ENCODE measurements at places on chromosomes 4 and X.

- no peak for DNase-seq
Observed at GRCh38 chr4:43693876-43694275, 754.7 kb downstream of the KCTD8 start.

GRCh38 chr4:93825551-93826216, 2.9 kb upstream of the ATOH1 start:
- DNase-seq: no peak

DNA sequence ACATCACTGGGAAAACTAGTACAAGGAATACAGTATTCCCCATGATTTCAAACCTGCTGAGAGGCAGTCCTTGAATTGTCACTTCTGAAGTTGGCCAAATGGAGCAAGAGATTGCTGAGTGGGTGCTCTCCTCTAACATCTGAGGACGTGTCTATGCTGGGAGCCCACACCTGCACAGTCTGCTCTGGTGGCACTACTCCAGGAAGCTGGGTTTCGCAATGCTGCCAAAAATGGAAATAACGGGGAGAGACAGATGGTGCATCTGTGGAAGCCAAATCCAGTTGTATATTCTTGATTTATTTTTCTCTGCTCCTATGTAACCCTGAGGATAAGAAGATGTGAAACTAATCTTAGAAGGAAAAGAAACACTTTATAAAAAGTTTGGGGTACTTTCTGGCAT, 240.1 kb upstream of the CTSO start:
- no peak for DNase-seq

DNA sequence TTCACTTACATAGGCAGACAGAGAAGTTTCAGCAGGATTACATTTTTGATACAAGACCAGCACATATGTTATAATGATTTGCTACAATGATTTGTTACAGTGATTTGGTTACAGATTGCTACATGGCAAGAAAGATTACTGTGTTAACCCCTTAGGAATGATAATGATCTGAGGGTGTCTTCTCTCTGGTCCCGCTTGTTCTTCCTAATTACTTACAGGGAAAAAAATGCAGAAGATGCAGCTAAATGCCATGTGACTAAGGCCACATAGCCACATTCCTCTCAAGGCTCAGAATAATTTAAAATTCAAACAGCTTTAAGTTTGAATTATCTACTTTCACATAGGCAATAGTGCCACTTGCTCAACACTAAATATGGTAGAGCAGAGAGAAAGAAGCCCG, 9.7 kb upstream of the LAP3 start:
- no peak for DNase-seq

GRCh38 chr4:138967313-138967712, 48.3 kb upstream of the NOCT start:
- DNase-seq: no peak

DNA sequence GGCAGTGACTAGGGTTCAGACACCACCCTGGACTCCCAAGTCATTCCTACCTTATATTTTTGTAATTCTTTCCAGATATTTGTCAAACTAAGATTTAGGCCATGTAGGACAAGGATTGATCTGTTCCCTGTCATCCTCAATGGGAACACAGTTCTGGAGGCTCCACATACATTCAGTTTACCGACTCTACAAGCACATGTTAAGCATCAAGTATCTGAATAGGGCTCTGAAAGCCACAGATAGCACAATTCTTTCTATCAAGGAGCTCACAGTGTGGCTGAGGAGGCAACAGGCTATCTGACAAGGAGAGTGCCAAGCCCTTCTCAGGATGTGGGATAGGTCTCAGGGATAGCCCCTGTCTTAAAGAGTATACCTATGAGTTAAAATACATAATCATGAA, 37.0 kb upstream of the CXCL8 start:
- DNase-seq: no peak

Measured in activated T-helper 9 cell treated with anti-CD3 and anti-CD28 coated beads, Interleukin-2, amount 50 U/mL, for 16 hours (primary cell).